Activated CD4-positive, alpha-beta T cell treated with anti-CD3 and anti-CD28 coated beads for 4 hours (primary cell): ENCODE measurements at places on chromosomes 7 and 10.

GRCh38 chr10:895324-895723 is 36.2 kb downstream of the LARP4B start:
- DNase-seq, result no peak

DNA sequence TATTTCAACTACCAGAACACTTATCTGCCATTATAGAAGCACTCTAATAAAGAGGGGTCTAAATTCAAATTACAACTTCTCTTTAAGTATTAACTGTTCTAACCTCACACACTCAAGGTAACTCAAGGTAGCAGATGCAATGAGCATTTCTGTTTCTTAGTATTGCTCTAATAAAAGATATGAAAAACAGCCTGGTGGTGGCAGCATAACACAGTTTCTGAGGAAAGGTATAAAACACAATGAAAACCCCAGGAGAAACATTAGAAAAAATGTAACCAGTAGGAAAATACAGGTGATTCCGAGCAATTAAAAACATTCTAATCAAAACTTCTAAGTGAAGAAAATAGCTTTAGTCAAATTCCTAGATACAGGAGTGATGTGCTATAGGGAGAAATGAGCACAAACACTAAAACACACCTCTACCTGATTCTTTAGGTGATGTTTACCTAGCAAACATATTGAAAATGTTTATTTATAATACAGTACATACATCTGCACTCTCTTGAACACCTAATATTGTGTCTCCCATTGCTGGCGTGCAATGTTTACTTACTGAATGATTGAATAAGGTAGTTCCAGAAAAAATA is 3.5 kb downstream of the MKRN1 start:
- peak; percentile 60 for DNase-seq

- no peak for DNase-seq
Observed at GRCh38 chr10:8590518-8590917, 536.0 kb downstream of the GATA3 start.

DNA sequence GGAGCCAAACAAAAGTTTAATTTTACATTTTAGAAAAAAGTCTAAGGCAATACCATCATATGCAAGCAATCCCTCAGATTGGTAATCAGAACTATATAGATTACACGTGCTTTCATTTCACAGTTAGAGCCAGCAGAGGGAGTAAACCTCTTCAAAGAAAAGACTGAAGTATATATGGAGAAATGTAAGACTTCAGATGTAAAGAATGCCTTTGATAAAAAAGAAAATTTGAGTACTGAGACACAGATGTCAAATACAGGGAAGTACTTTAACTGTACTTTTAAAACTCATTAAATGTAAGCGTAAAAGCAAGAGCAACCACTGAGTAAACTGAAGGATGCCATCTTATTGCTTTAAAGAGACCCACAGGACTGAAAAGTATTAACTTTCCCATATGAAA is 101.4 kb upstream of the FAM133B start:
- peak; percentile 30 for DNase-seq

GRCh38 chr10:104240078-104240477 is 7.9 kb upstream of the CFAP43 start:
- DNase-seq, result no peak

DNA sequence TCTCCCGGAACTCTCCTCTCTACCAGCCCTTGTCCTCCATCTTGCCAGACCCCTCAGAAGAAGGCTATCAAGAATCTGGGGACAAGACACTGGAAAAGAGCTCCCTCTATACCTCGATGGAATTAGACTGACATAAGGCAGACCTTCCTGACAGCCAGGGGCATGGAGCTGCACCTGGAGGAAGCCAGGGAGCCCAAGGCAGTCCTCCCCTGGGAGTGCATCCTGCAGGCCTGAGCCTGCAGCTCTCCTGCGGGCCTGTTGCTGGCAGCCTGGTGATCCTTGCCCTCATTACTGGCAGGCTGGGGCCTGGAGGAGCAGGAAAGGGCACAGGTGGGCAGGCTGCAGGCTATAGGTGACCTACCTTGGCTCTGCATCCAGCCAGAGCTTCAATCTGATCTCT is 323.4 kb downstream of the GRID1 start:
- DNase-seq, result no peak

- no peak for DNase-seq
Observed at GRCh38 chr7:114720725-114721124, 201.2 kb upstream of the MDFIC start.

DNA sequence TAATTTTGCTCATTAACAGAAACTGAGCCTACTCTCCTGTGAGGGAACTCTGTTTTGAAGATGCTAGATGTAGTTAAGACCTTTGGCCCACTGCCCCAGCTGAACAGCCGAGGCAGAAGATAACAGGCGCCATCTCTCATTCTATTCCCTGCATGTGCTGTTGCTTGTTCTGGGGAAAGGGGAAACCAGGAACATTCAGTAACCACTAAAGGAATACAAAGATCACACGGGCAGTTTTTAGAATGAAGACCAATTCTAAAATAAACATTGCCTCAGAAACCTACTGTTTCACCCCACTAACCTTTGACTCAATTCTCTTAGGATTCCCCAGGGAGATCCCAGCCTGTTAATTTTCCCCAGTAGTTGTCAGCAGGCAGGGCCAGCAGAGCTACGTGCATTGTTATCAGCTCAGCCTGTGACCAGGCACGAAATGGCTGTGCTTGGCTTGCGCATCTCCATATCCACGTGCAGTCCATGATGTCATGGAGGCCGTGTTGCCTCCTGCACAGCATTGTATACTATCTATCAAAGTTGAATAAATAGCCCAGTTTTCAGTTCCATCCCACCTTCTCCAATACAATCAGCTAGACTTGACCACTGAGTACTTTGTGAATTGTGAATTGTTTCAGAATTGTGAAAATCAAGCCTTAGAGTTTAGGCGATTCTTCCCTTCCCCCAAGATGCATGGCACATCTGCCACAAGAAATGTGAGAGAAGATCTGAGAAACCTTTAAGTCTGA is 36.0 kb downstream of the ANK3 start:
- DNase-seq, result no peak

GRCh38 chr10:90222372-90222771 is 521.0 kb downstream of the KIF20B start:
- no peak for DNase-seq

GRCh38 chr7:156677374-156678054 is 36.9 kb downstream of the RNF32 start:
- DNase-seq, result no peak

DNA sequence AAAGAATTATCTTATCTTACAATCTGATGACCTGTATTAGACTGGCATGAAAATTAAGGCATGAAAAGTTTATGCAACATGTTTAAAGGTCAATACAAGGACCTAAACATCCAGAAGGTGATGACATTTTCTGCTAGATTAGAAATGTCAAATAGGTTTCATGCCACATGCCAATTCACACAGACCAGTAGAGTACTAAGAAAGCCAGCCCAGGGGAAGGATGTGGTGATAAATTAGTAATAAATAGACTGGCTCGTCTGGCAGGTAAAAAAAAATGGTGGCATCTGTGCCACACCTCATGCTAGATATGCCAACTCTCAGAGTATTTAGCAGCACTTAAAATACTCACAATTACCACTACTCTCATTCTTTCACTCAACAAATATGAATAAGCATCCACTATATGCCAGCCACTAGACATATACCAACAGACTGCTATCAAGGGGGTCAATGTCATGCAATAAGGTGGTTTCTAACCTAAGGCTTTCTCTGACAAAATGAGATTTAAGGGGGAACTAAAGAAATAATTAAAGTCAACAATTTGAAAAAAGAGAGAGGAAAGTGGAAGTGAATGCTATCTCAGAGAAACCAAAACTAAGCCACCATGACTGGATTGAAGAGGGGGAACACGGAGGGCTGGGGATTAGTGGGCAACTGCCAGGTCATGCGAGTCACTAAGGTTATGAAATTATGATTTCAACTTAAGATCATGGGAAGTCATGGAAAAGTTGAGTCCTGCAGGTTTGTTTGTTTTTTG is 83.5 kb downstream of the SGMS1 start:
- DNase-seq, result peak; percentile 19

- no peak for DNase-seq
Observed at GRCh38 chr10:33794460-33794859, 460.0 kb upstream of the NRP1 start.

DNA sequence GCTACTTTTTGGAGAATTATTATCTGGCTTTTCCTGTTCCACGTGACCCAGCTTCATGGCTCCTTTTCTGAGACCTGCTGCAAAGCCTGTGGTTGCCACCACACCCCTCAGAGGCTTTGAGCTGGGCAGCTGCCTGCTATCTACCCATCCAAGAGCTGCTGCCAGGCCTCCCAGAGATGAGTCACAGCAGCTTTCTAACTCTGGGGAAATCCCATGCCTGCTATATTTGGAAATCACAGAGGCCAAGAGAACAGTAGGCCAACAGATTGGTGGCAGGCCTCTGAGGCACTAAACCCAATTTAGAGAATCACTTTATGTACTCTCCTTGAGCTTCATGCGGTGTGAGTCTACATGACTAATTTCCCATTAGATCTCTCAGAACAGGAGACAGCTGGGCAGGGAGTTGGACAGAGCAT is 35.2 kb downstream of the SGCE start:
- DNase-seq, result peak; percentile 8

DNA sequence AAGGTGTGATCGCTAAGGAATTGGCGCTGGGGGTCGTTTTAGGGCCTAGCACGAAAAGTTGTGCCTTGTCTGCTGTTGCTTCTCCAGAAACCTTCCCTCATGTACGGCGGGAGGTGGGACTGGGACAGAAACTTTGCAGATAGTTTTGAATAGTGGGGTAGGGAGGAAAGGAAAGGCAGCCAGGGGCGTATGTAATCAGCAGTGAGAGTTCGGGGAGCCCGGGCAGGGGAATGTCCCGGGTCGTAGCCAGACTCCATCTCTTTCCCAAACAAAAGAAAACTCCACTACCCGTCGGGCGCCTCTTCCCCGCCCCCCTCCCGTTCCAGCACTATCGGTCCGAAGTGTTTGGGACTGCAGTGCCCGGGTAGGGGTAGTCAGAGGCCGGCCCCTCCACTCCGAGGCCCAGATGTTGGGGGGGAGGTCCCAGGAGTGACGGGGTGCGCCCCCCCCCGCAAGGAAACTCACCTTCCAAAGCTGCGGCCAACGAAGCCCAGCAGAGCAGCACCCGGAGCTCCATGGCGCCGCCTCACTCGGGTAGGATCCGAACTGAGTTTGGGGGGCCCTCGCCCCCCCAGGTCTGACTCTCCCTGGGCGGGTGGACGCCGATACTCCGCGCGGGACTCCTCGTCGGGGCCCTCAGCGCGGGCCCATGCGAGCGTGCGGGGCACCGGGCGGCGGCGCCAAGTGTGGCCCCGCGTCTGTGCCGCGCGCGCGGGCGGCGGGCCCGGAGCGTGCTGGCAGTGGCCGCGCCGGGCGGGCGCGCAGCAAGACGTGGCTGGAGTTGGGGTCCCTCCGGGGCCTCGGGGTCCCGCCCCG is 601 bp downstream of the EPHB4 start:
- DNase-seq, result no peak

DNA sequence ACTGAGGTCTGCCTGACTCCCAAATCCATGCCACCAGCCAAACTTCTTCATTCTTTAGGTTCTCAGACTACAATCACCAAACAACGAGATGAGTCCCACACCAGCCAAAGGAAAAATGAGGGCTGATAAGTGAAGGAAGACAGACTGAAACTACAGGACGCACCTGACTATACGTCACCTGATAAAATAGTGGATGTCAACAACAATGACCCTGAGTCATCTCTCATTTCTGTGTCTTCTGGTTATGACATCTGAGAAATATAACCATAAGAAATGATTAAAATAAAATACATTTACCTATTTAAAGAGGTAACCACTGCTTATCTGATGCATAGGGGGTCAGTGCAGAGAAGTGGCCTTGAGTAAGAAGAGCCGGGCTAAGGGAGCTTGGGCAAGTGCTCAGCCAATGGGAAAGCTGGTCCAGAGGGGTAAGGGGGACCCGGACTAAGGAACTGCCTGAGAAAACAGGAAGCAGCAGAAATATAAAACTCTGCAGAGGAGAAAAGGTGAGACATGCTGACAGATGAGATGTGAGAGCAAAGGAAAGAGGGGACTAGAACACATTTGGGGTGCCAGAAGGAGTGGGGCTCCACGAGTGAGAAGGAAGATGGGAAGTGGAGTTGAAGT is 51.8 kb downstream of the HIPK2 start:
- no peak for DNase-seq

GRCh38 chr10:7373039-7373438 is 37.8 kb downstream of the SFMBT2 start:
- DNase-seq, result no peak

GRCh38 chr10:113126229-113127201 is 176.5 kb downstream of the TCF7L2 start:
- DNase-seq, result peak; percentile 5

DNA sequence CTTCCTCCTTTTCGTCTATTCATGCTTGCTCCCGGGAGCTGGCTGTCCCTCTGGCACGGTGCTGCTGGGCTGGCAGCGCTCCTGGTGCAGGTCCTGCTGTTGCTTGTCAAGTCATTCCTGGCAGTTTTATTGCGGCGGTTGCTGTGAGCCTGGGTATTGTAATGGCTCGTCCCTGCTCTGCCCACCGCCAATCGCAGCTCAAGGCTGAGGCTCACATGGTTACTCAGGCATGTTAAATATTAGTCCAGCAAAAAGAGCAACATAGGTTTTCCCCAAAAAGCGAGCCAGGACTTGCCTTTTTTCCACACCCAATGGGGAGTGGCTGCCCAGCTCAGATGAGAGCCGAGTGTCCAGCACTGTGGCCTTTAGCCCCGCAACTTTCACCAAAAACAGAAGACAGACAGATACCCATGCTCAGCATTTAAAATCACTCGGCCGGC is 492.9 kb upstream of the FOXK1 start:
- DNase-seq, result no peak
